ENCODE measurements at places on chromosomes 2 and 18.

GRCh38 chr2:119739580-119740255 is 20.0 kb upstream of the PTPN4 start:
- DNase-seq: no peak

- DNase-seq: no peak
These were observed 220.6 kb downstream of the SLC4A10 start for GRCh38 chr2:161844822-161845221.

GRCh38 chr2:96832754-96833507 is 10.9 kb downstream of the ANKRD23 start:
- DNase-seq: no peak

DNA sequence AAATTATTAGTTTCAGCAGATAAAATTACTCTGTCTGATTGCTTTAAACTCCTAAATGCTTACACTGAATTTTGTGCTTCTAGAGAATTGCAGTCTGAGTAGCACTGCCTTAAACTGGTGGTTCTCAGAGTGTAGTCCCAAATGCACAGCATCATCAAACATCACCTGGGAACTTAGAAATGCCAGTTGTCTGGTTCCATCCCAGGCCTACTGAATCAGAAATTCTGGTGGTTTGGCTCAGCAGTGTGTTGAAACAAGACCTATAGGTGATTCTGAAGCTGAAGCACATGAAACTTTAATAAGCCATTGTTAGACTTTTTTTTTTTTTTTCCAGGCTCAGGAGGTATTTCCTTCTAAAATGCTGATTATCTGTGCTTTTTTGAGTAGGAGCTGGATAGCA is 22.0 kb downstream of the EPC2 start:
- DNase-seq: no peak

DNA sequence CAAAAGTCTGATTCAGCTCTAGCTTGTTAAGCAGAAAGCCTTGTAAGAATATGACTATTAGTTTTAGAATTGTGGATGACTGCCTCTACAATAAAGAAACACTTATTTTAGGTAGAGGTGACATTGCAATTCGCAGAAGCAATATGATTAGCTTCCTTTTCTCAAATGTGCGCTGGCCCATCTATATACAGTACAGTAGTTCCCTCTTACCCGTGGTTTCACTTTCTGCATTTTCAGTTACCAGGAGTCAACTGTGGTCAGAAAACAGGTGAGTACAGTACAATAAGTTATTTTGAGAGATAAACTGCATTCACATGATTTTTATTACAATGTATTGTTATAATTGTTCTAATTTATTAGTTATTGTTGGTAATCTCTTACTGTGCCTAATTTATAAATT is 405.1 kb downstream of the GPD2 start:
- DNase-seq: no peak

GRCh38 chr18:46448347-46448746 is 208.7 kb downstream of the LOXHD1 start:
- DNase-seq: no peak

GRCh38 chr2:217010173-217010572 is 150.3 kb upstream of the TNP1 start:
- DNase-seq: no peak

DNA sequence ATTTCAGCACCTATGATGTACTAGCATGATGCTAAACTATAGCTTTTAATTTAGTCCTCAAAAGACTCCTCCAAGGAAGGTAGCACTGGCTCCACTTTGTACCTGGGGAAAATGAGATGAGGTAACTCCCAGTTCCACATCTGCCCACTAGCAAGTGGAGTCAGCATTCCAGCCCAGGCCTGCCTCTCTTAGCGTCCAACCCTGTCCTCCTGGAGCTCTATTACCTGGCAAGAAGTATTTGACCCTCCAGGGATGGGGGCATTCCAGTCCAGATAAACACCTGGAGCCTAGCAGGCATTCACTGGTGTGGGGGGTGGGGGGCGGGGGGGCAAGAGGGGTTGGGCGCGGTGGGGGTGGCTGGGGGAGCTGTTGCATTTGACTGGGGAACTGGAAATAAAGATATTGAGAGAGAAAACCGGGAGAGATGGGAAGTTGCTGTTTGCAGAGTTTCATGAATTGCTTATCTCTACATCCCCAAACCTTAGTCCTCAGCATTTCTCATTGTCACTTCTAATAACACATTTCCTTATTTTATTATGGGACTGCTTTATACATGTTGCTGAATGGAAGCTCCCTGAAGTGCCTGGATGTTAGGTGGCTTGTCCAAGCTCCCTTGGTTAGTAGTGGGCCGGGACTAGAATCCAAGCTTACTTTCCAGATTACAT is 22.0 kb upstream of the FZD5 start:
- no peak for DNase-seq

DNA sequence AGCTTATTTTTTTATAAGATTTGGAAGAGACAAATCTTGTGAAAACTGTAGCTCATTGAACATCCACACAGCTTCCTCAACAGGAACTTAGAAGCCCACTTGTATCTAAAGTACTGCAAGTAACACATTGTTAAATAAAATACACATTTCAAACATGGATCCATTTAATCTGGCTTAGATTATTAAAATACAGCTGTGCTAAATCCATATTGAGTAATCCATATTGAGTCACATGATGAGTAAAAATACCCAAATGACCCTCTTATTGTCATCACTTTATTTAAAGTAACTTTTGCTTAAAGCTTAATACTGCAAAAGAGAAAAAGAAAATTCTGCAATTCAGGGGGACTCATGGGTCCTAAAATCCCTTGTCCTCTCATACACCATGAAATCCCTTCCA is 133.3 kb downstream of the OSR1 start:
- no peak for DNase-seq

DNA sequence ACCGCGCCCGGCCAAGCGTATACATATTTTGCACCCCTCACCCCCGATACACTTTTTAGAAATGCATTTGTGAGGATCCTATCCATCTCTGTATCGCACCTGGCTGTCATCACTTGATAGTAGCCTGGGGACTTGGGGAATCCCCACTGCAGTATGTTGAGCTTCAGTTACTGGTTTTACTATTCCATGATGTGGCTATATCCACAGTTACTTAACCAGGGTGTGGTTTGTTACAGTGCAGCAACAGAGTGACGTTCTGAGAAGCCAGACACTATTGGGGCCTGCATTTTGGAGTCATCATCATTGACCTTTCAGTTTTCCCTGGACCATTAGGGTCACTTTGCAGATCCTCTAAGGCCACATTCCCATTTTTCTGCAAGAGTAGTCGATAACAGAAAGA is 212.7 kb downstream of the AGAP1 start:
- DNase-seq: no peak

- no peak for DNase-seq
These were observed 786.8 kb downstream of the KCNJ3 start for GRCh38 chr2:155485141-155485842.

- DNase-seq: no peak
These were observed 109.2 kb downstream of the CDCA7 start for GRCh38 chr2:173463846-173464245.

GRCh38 chr2:219560037-219560892 is 11.1 kb downstream of the OBSL1 start:
- DNase-seq: no peak

DNA sequence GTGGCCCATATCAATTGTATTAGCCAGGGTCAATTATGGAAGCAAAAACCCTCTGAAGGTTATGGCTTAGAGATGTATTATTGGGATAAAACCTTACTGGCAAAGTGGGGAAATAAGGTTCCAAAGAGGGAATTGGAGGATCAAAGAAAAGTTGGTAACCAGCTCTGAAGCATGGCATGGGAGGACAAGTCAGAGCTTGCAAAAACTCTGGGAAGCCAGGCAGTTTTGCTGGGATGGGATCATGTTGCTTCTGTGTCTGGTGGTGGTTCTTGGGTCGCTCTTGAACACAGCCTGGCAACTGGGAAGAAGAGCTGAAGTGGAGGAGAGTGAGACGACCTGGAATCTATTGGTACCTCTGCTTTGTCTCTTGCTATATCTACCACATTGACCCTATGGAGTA is 162.6 kb downstream of the PMAIP1 start:
- no peak for DNase-seq

DNA sequence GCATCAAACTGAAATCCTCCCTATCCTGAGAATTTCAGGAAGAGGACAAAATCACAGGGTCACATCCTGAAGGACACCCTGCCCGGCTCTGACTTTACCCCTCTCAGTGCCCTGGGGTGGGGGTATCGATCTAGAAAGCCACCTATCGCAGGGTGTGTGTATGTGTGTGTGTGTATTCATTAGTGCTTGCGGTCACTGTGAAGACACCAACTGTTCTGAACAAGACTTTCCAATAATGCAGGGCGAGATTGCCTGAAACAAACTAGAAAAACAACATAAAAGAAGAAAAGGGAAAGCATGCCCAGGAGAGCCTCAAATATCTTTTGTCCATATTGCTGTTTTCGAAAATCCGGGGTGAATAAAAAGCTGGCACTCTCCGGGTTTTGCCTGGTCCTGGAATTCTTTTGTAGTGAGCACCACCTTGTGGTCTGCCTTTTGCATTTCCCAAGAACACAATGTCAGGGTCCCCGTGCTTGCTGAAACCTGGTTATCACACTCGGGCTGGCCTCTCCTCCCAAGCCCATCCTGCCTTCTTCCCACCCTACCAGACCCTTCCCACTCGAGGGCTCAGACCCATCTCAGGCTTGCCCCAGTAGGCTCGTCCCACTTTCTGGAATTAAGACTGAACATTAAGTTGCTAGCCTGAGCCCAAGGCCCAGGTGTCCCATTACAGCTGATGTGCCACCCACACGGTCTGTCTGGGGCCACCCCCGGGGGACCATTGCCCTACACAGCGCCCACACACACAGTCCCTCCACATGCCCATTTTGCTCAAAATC is 25.0 kb upstream of the COPS8 start:
- DNase-seq: no peak

DNA sequence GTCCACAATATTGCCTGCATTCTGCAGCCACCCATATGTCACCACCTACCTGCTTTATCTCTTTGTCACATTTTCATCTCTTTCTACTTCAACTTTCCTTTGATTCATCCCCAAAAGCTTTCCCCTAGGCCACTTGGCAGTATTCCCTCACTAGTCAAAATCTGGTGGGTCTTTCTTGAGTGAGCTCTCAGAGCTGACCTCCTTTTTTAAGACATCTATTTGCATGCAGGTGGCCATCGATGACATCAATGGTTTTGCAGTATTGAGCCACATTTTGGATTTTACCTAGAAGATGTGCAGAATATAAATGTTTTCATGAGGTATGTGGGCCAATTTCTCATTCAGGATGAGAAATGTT is 133.4 kb upstream of the REG3A start:
- DNase-seq: no peak

GRCh38 chr18:44246001-44246400 is 434.7 kb upstream of the SETBP1 start:
- DNase-seq: no peak

- DNase-seq: no peak
These were observed 62.5 kb downstream of the ANTXR1 start for GRCh38 chr2:69075486-69075885.

DNA sequence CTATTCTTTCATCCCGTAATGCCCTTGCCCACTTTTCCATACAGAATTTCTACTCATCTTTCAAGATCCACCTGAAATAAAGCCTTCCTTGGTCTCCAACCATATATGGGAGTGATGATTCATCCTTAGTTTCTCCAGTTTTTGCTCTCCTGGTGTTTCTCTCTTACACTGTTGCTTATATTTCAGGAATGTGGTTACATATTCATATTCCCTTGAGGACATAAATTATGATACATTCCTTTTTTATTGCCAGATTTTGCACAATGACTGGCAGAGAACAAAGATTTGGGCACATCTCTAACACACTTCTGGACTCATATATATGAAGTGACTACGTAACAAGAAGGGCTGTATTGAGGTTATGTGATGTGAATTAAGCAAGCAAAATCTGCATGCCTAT is 1573.4 kb upstream of the NXPH2 start:
- no peak for DNase-seq

GRCh38 chr2:8421658-8422449 is 260.0 kb upstream of the ID2 start:
- DNase-seq: no peak

DNA sequence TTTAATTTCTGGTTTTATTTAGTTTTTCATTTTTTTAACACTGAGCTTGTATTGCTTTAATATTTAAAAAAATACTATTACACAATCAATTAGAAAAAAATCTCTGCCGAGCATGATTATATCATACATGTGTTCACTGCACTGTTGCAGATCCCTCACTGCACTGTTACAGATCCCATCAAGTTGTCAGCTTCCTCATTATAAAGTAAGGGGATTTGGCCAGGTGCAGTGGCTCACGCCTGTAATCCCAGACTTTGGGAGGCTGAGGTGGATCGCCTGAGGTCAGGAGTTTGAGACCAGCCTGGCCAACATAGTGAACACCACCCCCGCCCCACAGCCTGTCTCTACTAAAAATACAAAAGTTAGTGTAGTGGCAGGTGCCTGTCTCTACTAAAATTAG is 33.0 kb upstream of the METTL21A start:
- no peak for DNase-seq

- no peak for DNase-seq
These were observed 34.2 kb downstream of the GRHL1 start for GRCh38 chr2:9985531-9986328.

- DNase-seq: no peak
These were observed 5.4 kb downstream of the RND3 start for GRCh38 chr2:150482111-150482510.

DNA sequence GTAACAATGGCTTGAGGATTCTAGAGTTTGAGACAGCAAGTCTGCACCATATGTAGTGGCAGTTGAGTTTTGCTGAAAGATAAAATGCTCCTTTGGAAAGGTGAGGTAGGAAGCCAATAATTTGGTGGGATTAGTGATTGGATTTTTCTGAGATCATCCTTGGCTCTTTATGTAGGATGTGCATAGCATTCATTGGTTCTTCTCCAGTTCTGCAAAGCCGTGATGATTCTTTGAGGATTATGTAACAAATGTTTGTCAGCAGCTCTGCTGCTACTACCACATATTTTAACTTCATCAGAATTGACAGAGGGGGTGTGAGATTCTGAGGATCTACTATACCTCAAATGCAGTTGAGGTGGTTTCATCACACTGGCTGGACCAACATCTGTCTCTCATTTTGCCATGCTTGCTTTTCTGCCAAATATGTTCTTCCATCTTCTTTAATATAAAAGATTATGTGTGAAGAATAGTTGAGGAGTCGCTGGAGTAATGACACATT is 188.9 kb upstream of the RASGRP3 start:
- no peak for DNase-seq

- no peak for DNase-seq
These were observed 119.2 kb downstream of the ETAA1 start for GRCh38 chr2:67516362-67516761.

DNA sequence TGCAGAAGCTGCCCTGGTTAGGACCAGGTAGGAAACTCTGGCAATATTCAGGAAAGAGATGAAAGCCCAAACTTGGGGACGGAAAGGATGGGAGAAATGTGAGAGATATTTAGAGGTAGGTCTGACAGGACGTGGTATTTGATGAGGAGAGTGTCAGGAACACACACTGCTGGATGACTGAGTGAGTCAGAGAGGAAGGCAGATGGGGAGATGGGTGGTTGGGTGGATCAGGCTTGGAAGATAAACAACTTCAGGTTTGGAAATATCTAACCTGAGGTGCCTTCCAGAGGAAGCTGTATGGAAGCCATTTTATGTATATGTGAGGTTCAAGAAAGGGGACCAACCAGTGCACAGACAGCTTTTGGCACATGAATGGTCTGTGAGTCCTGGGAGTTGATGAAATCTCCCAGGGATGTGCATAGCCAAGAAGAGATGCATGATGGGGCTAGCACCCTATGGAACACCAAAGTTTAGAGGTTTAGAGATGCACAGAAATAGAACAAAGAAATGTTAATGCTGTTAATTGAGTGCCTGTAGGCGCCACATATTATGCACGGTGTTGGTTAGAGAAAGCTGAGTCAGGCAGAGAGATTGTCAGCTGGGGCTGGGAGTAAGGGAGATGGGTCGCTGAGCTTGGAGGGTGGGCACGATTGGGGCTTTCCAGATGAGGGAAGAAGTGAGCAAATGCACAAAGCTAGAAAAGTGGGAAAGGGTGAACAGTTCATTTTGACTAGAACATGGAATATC is 101.0 kb downstream of the VIT start:
- DNase-seq: no peak

All from stimulated activated CD8-positive, alpha-beta memory T cell treated with anti-CD3 and anti-CD28 coated beads, Interleukin-4, amount 100 ng/mL, for 24 hours (primary cell).